CD4-positive, alpha-beta T cell (primary cell): ENCODE measurements at places on chromosomes 3 and 15.

- H3K4me3 ChIP-seq, result no peak overlapping the region
- peaks cover 15% of the 10 kb centered on the region for H3K4me1 ChIP-seq
- no peaks in the 10 kb centered on the region for H3K36me3 ChIP-seq
- H3K27ac ChIP-seq, result no peak overlapping the region
- no peak for DNase-seq
- H3K27me3 ChIP-seq, result peaks cover 4% of the 10 kb centered on the region
Measured at GRCh38 chr15:76312540-76313174, 1.4 kb upstream of the ETFA start.

DNA sequence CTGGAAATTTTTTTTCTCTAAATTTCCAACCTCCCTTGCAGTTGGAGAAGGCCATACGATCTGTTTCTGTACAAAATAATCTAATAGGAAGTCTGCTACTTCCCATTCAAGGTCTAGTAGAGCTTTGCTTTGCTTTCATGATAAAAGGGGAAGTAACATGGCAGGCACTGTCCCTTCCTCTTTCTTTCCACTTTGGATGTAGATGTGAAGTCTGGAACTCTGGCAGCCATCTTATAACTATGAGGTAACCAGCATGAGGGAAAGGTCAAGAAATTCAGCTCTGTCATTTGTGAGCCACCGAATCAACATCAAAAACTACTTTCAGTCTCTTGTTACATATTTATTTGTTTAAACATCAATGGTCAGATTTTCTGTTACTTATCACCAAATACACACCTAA, 156.3 kb downstream of the MTHFS start:
- H3K27me3 ChIP-seq, result no peaks in the 10 kb centered on the region
- no peaks in the 10 kb centered on the region for H3K36me3 ChIP-seq
- no peak overlapping the region for H3K4me3 ChIP-seq
- H3K27ac ChIP-seq, result no peak overlapping the region
- DNase-seq, result no peak
- no peaks in the 10 kb centered on the region for H3K4me1 ChIP-seq

DNA sequence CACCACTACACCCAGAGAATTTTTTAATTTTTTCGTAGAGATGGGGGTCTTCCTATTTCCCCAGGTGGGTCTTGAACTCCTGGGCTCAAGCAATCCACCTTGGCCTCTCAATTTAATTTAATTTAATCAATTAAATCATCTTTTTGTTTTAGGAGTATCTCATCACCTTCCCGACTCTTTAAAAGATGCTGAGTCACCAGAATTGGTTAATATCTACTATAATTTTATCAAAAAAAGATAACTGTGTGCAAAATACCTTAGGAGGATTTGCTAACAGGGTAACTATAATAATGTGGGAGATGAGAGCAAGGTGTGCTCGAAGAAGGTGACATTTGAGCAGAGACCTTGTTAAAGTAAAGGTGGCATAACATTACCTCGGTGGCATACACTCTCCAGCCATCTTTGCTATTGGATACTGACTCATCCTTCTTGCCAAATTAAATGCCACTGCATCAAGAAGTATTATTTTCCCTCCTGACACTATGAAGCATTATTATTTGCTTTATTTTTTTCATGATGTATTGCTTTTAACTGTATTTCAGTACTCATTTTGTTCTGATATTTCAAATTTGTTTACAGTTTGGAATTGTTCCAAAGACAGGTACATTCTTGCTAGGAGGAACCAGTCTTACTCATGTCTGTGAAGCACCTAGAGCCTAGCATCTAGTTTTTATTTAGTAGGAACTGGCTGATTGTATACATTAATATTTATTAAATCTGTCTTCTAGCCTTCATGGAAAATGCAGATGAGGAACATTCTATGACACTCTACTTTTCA, 200.7 kb downstream of the MBNL1 start:
- H3K27ac ChIP-seq, result no peak overlapping the region
- peaks cover 9% of the 10 kb centered on the region for H3K36me3 ChIP-seq
- no peak overlapping the region for H3K4me3 ChIP-seq

DNA sequence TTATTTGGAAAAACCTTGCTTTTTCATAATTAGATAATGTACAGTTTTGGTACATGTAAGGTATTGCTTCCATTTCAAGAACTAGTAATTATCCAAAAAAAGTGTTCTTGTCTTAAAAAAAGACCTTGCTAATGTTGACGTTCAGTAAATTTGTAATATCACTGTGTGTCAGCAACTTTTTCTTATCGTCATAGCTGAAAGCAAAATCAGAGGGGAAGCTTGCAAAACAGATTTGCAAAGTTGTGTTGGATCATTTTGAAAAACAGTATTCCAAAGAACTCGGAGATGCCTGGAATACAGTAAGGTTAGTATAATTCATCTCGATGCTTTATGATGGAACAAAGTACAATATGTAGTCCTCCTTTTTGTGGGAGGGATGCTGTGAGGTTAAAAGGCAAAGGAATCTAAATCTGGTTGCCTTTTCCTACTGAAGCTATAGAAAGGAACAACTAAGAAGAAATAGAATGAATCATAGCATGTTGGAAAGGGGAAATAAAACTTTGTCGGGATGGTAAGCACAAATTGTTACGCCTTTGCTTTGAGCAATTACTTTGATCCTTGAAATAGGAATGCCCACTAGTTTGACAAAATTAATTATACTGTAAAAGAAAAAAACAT, 1.5 kb downstream of the NSUN3 start:
- no peak overlapping the region for H3K4me3 ChIP-seq
- no peak for DNase-seq
- peaks cover 12% of the 10 kb centered on the region for H3K4me1 ChIP-seq
- peaks cover 27% of the 10 kb centered on the region for H3K36me3 ChIP-seq
- no peaks in the 10 kb centered on the region for H3K27me3 ChIP-seq
- H3K27ac ChIP-seq, result no peak overlapping the region

DNA sequence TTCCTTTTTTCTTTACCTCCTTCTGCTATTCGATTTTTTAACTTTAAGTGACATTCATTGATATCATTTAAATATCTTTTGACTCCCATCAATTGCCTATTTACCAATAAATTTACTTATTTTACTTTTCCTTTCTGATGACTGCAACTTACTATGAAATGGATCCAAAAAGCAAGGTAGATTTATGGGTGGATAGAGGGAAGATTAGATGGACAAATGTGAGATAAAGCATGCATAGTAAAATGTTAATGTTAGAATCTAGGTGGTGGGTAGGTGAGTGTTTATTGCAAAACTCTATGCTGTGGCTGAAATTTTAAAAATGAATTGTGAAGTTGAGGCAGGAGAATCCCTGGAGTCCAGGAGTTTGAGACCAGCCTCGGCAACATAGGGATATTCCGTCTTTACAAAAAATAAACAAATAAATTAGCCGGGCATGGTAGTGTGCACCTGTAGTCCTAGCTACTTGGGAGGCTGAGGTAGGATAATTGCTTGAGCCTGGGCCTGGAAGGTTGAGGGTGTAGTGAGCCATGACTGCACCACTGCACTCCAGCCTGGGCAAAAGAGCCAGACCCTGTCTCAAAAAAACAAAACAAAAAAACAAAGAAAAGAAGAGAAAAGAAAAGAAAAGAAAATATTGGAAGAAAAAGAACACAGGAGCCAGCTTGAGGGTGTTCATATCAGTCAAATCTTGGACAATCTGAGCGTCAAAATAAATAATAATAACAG, 6.1 kb upstream of the PDCD6IP start:
- no peak for DNase-seq
- no peak overlapping the region for H3K27ac ChIP-seq
- no peaks in the 10 kb centered on the region for H3K27me3 ChIP-seq

DNA sequence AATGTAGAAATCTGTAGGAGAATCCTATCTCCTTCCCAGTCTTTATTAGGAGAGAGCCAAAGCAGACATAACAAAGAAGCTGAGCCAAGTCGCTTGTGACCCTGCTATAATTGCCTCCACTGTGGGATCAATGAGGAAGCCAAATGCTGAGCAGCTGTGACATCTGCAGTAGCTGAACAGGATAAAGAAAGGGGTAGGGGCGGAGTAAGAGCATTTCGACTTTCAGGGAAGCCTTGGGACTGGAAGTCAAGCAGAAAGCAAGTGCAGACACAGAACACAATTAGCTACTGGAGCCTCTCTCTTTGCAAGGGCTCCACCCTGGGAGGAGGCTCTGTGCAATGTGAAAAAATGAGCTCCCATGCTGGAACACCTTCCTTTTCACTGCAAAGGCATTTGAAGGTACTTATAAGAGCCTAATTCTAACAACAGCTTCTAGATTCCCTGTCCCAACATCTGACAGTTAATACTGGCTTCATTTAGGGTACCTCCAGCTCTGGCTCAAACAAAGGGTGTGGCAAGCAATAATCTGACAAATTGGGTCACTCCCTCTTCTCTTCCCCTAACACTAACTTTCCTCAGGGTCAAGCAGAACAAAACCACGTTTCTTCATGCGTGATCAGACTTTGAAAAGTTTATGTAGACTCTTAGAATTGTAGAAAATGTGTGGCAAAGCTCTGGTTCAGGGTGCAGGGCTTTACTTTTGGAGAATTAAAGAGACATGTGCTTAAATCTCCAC, 166.4 kb downstream of the CADPS start:
- H3K36me3 ChIP-seq, result no peaks in the 10 kb centered on the region
- H3K27ac ChIP-seq, result no peak overlapping the region
- no peak overlapping the region for H3K4me3 ChIP-seq
- DNase-seq, result no peak
- no peaks in the 10 kb centered on the region for H3K4me1 ChIP-seq

DNA sequence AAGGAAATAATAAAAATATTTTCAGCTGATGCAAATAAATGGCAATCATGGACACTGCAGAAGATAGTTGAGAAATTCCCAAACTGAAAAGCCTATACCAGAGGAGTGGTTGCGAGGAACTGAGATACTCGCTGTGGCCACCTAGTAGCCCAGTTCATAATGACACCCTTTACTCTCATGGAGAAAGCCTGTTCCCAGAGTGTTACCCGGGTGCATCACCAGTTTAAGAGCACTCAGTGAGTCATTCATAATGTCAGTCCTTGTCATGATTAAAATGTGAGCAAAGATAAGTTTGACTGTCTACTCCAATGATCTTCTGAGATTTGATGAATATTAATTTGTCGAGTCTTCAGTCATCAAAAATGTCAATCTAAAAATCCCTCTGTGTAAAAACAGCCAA, 138.4 kb upstream of the LRRC3B start:
- H3K36me3 ChIP-seq, result no peaks in the 10 kb centered on the region
- no peaks in the 10 kb centered on the region for H3K4me1 ChIP-seq
- no peak overlapping the region for H3K27ac ChIP-seq
- no peak for DNase-seq
- H3K4me3 ChIP-seq, result no peak overlapping the region
- no peaks in the 10 kb centered on the region for H3K27me3 ChIP-seq

GRCh38 chr3:183428447-183429211, at the start of gene MCF2L2:
Gene MCF2L2 (minus strand): TSS chr3:183428619. CDS start chr3:183427977, 642 bp downstream.
- peak; percentile 54 for DNase-seq
- H3K27me3 ChIP-seq, result peaks cover 2% of the 10 kb centered on the region
- H3K4me3 ChIP-seq, result peak within 1 kb of the TSS; percentile 82
- H3K36me3 ChIP-seq, result no peaks in the 10 kb centered on the region
- H3K4me1 ChIP-seq, result peaks cover 19% of the 10 kb centered on the region

DNA sequence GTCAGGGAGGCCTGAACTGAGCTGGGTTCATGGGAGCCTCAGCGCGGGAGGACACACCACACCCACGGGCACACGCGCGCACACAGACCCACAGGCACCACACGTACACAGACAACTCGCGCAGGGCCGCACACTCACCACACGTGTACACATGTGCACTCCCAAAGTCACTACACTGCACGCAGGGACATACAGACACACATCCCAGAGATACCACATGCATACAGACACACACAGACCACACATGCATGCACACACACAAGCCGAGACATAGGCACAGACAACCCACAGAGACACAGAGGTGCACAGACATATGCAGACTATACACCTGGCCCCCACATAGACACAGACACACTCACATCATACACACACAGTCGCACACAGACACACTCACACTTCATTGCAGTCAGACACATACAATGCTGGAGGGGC, 1.1 kb upstream of the MGLL start:
- peaks cover 8% of the 10 kb centered on the region for H3K4me1 ChIP-seq
- peaks cover 46% of the 10 kb centered on the region for H3K27me3 ChIP-seq
- no peak overlapping the region for H3K4me3 ChIP-seq
- H3K27ac ChIP-seq, result no peak overlapping the region

DNA sequence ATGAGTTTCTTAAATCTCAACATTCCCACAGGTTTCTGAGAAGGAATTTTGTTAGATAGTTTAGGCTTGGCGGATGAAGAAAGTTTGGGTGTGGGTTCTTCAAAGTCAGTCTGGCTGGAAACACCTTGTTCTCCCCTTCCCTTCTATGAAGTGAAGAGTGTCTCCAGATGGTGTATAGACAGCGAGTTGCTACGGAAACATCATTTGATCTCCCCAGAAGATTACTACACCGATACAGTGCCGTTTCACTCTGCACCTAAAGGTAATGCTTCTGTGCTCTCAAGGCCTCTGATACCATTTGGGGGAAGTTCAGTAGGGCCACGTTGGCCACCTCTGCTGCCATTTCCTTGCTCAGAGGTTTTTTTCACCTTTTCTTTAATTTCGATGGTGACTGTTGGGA, 20.6 kb downstream of the DLEC1 start:
- H3K27me3 ChIP-seq, result no peaks in the 10 kb centered on the region
- DNase-seq, result no peak
- H3K4me3 ChIP-seq, result no peak overlapping the region
- no peak overlapping the region for H3K27ac ChIP-seq

- peaks cover 27% of the 10 kb centered on the region for H3K4me1 ChIP-seq
- H3K4me3 ChIP-seq, result no peak overlapping the region
- H3K27me3 ChIP-seq, result no peaks in the 10 kb centered on the region
- DNase-seq, result no peak
Measured at GRCh38 chr3:125151442-125151817, 61.1 kb downstream of the SLC12A8 start.

DNA sequence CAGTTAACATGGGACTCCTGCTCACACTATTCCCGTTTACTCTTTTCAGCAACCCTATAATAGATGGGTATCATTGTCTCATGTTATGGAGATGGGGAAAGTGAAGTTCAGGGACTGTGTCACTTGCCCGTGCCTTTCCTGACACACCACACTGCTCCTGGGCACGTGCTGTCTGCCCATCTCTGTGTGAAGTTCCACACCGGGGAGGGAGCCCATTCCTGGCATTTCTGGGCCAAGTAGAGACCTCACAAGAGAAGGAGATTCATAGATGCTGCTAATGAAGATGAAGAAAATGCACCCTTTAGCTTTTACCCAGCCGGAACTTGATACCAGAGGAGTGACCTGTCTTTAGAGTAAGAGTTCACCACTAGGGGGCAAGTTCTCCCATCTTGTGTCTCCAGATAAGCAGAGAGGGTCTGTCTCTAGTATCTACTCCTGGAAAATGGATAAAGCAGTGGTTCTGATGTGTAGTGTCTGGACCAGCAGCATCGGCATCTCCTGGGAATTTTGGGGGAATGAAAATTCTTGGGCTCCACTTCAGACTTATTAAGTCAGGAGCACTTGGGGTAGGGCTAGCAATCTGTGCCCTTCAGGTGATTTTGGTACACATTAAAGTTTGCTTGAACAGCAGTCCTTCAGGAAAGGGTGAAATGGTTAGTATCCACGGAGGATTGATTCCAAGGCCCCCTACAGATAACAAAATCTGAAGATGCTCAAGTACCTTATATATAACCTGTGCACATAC, 2.0 kb upstream of the TOPBP1 start:
- H3K36me3 ChIP-seq, result peaks cover 5% of the 10 kb centered on the region
- H3K4me3 ChIP-seq, result no peak overlapping the region
- H3K27me3 ChIP-seq, result no peaks in the 10 kb centered on the region

GRCh38 chr15:88849376-88850072, 45.8 kb downstream of the HAPLN3 start:
- H3K27me3 ChIP-seq, result peaks cover 9% of the 10 kb centered on the region
- no peaks in the 10 kb centered on the region for H3K36me3 ChIP-seq
- DNase-seq, result no peak
- H3K4me3 ChIP-seq, result no peak overlapping the region
